Right lobe of liver (tissue), 6 donors: ENCODE measurements at places on chromosomes 6 and 20.

- no peak for DNase-seq
These were observed 553.7 kb downstream of the CD109 start for GRCh38 chr6:74249658-74250057.

GRCh38 chr20:59802471-59803221, 130.8 kb downstream of the SYCP2 start:
- DNase-seq = no peak

- DNase-seq = no peak
These were observed 68.7 kb upstream of the TRAF3IP2 start for GRCh38 chr6:111674413-111674812.

GRCh38 chr6:25155211-25155610, 124.0 kb upstream of the CARMIL1 start:
- DNase-seq = no peak

DNA sequence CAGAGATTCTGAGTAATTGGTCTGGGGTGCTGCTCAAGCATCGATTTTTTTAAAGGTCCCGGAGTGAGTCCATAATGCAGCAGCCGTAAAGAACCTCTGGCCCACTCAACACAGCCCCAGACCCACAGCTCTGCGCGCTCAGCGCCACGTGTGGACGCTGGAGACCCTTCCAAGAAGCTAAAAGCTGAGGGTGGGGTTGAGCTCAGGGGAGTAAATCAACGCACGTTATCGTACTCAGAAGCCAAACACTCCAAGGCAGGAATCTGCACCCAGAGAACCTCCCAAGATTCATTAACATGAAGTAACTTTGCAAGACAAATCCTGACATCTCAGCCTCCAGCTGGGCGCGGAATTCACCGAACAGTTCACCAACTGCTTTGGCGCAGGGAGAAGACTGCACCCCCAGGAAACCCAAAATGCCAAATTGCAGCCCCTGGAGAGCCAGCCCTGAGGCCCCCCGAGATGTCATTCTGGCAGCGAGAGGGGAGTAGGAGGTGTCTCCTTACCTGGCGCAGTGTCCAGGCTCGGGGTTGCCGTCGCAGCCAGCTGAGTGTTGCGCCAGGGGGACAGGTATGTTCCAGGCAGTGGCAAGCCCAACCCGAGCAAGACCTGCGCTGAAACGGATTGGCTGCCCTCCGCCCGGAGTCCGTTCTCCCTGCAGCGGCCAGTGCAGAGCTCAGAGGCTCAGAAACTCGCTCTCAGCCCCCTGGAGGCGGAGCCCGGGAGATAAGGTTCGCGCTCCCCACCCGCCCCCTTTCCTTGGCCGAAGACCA, at the start of gene COL21A1:
Gene COL21A1, minus strand, starts transcription at position 700 of the 773 bp plus-strand sequence. CDS start 64,962 bp downstream, outside the sequence.
- peak; percentile 31 for DNase-seq

- DNase-seq = no peak
These were observed 58.3 kb upstream of the IYD start for GRCh38 chr6:150310539-150310938.
